Stimulated activated CD8-positive, alpha-beta memory T cell treated with anti-CD3 and anti-CD28 coated beads, Interleukin-12 subunit alpha, Interleukin-12 subunit beta, amount 100 ng/mL, for 1 hour (primary cell): ENCODE measurements at places on chromosomes 1 and 21.

DNA sequence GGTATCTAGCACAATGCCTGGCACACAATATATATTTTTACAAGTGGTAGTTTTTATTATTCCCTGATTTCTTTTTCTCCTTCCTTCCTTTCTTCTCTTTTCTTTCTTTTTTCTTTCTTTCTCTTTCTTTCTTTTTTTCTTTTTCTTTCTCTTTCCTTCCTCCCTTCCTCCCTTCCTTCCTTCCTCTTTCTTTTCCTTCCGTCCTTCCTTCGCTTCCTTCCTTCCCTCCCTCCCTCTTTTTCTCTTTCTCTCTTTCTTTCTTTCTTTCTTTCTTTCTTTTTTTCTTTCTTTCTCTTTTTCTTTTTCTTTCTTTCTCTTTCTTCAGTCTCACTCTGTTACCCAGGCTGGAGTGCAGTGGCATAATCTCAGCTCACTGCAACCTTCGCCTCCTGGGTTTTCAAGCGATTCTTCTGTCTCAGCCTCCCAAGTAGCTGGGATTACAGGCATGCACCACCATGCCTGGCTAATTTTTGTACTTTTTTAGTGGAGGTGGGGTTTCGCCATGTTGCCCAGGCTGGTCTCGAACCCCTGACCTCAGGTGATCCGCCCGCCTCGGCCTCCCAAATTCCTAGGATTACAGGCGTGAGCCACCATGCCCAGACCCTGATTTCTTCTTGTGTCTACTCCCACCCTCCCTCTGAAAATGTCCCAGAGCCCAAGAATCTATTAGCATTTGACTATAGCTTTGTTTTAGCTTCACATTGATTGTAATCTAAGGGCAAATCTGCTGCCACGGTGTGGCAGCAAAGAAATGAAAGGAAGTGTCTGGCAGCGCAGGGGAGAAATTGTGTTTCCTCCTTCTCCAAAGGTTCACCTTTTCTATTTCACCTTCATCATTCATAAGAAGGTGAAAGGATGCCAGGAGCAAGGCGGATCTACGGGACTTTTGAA, 19.9 kb upstream of the ABCB10 start:
- no peak for DNase-seq

- no peak for DNase-seq
These were observed 187.5 kb downstream of the HHAT start for GRCh38 chr1:210516092-210516656.

- no peak for DNase-seq
These were observed 2.5 kb downstream of the KRTAP10-11 start for GRCh38 chr21:44648557-44649311.

DNA sequence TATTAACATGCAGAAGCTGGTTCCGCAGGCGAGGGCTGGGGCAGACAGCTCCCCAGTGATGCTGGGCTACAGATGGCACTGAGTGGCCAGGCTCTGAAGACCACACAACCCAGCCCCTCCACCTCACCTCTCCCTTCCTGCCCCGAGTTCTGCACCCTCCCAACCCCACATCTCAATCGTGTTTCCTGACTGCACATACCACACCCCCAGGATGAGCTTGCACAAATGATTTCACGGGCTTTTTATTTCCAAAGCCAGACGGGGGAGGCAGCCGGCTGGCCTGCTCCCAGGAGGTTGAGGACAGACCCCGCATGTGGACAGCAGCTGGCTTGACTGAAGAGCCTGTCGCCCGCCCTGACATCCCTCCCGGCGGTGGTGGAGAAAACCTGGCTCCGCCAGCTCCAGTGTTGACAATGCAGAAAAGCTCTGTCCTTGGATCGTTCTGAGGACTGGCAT, 21.4 kb upstream of the ALDH4A1 start:
- no peak for DNase-seq

DNA sequence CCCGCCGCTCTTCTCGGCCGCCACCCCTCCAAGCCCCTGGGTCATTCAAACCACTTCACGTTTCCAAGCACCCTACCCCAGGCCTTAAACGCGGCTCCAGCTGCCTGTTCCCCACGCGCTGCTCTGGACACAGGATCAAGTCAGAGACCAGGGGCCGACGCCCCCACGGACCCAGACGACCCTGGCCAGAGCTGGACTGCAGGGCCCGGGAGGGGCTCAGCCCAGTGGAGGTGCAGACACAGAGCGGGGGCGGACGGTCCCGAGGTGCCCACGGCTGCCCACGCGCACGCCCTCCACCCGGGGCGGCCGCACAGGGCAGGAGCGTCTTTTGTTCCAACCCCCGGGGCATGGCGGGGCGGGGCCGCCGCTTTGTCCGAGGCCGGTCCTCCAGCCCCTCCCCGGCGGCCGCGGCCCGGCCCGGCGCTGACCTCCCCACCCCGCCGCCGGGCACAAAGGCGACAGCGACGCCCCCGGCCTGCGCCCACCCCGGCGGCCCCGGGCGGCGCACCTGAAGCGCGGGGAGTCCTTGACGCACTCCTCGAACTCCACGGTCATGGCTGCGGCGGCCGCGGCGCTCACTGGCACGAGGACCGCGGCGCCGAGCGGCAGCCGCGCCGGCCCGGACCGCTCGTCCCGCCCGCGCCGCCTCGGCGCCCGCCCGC, 338 bp downstream of the ACAP3 start:
- no peak for DNase-seq

DNA sequence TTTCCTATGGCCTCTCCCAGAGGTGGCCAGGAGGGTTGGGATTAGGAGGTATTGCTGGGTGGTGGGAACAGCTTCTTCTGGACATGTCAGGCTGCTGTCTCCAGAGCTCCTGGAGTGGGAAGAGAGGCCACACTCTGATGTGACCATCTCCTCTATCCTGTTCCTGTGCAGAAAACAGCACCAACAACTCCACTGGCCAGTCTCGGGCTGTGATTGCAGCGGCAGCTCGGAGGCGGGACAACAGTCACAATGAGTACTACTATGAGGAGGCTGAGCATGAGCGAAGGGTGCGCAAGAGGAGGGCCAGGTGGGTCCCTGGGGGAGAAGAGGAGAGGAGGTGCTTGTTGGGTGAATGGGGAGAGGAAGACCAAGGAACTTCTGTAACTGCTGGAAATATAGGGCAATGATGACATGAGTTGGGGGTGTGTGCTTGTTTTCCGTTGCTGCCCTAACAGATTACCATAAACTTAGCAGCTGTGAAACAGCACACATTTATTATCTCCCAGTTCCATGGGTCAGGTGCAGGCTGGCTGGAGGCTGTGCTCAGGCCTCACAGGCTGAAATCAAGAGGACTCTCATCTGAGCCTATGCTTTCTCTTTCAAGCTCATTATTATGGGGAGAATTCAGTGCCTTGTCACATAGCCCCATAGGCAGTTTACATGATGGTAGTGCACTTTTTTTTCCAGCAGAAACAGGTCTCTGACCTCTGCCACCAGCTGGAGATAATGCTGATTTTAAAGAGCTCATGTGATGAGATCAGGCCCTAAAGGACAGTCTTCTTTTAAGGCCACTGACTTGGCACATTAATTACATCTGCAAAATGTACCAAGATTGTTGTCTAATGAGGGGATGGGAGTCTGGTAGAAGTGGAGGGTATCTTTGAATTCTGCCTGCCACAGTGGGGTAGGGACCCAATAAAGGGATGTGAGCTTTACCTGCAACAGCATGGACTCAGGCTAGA, 20.8 kb downstream of the VANGL2 start:
- no peak for DNase-seq

- DNase-seq, result no peak
These were observed 31.4 kb upstream of the TMEM222 start for GRCh38 chr1:27290581-27290980.

DNA sequence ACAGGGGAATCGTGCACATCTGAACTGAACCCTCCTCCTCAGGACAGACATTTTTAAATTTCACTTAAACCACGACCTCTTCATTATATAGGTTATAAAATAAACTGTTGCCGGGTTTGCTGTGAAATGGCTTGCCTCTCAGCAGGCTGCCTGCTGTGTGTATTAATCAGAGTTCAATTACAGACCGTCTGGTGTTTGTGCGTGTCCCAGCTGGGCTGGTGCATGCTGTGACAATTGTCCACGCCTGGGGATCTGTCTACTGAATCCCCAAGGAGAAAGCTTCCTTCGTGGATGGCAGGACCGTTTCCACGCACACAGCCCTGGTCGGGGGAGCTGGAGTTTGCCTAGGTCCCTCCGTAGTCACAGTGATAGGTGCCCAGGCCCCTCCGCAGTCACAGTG, 13.4 kb upstream of the AGPAT3 start:
- DNase-seq, result no peak

- no peak for DNase-seq
These were observed 1.4 kb upstream of the PADI6 start for GRCh38 chr1:17370618-17371017.

DNA sequence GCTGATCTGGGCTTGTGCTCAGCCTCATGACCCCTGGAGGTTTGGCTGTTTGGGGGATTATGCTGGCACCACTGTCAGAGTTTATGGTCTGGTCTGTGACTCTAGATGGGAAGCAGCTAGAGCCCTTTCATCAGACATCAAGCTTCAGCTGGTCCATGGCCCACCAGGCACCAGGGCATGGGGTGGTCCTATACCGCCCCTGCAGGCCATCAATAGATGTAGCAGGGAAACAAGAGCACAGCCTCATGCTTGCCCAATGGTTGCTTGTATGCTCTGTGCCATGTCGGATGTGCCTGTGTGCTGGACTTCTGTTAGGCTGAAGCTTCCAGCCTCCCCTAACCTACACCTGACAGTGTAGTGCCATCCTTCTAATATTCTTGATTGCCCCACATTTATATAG, 71.1 kb upstream of the CD34 start:
- no peak for DNase-seq

DNA sequence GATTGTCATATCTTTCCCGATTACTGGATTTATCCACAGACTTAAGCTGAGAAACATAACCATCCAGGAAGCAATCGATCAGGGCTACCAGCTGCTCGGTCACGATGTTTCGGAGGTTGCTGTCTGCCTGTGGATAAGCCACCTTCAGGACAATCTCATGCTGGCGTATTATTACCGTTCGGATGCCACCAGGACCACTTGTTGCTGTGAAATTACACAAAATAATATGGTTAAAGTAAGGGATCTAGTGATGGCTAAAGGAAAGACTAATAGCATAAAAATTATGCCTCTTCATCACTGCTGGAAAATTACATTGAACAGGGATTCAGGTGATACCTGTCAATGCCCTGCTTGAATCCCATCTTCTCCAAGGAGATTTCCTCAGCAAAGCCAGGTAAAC, 30.8 kb upstream of the ACTA1 start:
- DNase-seq, result no peak

DNA sequence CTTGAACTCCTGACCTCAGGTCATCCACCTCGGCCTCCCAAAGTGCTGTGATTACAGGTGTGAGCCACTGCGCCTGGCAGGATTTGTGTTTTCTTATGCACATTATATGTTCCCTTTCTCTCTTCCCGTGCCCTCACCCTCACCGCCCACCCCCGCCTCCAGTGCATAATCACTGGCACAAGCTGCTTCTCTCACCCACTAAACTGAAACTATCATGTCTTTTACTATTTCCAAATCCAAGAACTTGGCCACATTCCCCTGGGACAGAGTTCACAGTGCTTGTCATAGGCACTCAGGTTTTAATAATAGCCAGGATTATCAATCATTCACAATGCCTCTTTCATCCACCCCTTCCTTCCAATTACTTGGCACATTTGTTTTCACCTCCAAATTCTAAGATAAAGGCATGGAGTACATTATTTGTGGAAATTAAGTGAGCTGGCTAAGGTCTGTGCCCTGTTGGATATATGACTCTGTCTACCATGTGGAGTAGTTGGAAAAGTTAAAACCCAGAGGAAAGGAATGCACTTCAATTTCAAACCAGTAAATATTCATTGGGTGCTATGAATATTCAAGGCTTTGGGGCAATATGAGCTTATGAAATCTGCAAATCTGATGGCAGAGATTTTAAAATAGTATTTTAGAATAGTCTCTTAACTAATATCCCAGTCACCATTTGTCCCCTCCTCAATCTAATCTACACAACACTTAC, 17.6 kb upstream of the MAPKAPK2 start:
- no peak for DNase-seq

DNA sequence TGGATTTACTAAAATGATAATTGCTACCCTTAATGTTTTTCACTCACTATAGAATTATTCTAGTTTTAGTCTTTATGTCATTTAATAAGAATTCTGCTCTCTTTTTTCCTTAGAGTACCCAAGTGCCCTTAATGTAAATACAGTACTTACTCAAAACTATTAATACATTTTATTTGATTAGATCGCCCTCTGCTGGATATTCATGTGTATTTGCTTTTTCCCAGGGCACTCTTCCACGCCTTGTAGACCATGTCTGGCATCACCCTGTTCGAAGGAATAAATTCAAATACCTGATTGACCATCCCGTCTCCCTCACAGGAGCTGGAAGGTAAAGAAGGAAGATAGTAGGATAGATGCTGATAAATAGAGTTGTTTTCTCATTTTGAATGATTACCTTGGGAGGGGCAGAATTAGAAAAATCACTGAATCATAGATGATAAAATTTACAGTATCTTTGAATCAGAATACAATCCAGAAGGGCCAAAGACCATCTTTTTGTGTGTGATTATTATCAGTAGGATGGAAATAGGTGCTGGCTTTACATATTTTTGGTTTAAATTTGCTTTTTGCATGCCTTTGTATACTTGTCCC, 4.1 kb downstream of the AXDND1 start:
- DNase-seq, result peak; percentile 8

DNA sequence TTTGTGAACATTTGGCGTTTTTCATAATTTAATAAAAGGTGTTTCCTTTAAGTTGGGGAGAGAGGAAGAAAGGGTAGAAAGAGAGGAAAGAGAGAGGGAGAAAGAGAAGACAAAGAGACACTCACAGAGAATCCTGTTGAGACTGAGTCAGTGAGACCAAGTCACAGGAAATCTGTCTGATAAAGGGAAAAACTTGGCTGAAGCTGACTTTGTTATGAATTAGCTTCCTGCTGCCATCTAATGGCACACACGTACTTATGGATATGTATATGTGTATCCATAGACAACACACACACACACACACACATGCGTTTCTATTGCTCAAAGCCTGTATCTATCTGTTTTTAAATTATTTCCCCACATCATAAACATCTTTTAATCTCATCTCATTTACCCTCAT, 42.5 kb upstream of the DISC1 start:
- no peak for DNase-seq

DNA sequence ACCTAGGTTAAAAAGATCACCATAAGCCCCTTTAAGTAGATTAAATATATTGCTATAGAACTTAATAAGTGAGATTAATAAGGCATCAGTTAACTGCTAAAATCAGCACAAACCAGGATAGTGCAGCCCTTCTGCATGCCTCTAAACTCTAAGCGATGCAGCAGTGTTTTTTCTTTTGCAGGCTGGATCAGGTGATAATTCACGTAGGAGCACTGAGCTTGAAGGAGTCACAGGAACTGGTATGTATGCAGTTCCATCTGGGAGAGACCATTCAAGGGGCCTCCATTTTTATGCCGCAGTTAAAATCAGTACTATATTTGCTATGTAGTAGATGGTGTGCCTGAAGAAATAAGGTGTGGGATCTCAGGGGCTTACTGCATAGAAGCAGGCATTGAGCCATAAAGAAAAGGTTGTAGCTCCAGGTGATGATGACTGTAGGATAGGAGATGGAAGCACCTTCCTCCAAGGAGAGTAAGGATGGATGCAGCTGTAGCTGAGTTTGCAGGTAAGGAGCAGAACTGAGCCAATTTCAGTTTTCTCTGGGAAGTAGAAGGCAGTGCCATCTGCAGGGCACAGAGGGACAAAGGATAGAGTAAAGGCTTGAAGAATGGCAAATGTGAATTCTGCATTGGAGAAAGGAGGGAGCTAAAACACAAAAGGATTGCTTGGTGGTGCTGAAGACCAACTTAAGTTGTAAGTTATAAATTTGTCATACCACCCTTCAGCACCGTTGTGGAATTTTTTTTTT, 22.6 kb downstream of the NPL start:
- DNase-seq, result no peak

- no peak for DNase-seq
These were observed 17.7 kb downstream of the METTL13 start for GRCh38 chr1:171799166-171799565.

- no peak for DNase-seq
These were observed 124.8 kb downstream of the TNR start for GRCh38 chr1:175618559-175618958.
